CD4-positive, alpha-beta memory T cell (primary cell): ENCODE measurements at places on chromosomes 11 and 22. TPM values are rescaled to one million over a fixed set of nuclear protein-coding genes. Genes with fewer than 3 reads are reported as not detected.

- no peaks in the 10 kb centered on the region for H3K4me1 ChIP-seq
- no peak for DNase-seq
- H3K27ac ChIP-seq = no peak overlapping the region
- H3K36me3 ChIP-seq = no peaks in the 10 kb centered on the region
These were observed 36.0 kb downstream of the PHLDB1 start for GRCh38 chr11:118643142-118643994.

The HEPACAM gene
- not detected for total RNA-seq

DNA sequence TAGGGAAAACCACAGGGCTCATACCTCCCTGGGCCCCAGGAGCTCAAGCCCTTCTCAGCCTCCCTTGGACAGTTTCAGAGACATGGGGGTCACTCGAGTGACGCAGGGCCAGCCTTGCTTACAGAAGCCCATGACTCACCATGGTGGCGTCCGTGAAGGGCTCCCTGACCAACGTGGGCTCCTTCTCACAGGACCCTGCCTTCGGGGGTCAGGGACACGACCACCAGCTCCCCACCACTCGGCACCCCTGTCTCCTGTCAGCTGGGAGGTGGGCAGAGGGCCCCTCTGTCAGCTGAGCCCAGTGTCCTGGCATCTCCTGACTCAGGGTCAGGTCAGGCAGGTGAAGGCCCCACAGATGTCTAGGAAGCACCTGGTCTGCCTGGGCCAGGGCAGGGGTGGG, 126.3 kb upstream of the ANO1 start:
- no peaks in the 10 kb centered on the region for H3K36me3 ChIP-seq
- H3K27ac ChIP-seq = no peak overlapping the region
- no peak for DNase-seq
- H3K4me1 ChIP-seq = no peaks in the 10 kb centered on the region

The ANGPTL5 gene
- not detected for total RNA-seq

DNA sequence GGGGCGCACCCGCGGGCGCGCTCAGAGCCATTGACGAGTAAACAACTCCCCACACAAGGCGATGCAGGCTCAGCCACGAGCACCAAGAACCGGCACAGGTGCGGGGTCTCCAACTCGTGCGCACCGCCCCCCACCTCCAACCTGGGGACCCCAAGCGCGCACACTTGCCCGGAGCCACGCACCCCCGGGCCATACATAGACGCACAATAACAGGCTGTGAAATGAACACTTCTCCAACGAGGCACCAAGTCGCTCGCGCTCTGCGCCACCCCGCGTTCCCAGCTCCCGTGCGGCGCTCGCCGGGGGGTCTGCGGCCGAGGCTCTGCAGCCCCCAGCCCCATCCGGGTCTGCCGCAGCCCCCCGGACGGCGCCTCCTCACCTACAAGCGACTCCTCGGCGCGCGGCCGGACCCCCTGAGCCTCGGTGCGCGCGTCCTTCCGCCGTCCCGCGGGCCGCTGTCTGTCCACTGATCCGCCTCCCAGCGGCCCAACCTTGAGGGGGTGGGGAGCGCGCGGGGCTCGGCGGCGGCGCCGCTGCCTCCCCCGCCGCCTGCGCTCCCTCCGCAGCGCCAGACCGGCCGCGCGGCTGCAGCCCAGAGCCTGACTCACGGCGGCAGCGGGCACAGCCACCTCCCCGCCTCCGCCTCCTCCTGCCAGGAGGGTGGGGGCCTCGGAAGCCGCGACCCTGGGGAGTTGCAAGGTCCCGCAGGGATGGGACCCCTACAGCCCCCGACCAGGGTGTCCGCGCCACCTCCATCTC, 1.6 kb downstream of the IFITM10 start:
- H3K4me1 ChIP-seq = peaks cover 10% of the 10 kb centered on the region
- DNase-seq = no peak
- H3K4me3 ChIP-seq = no peak overlapping the region
- no peak overlapping the region for H3K27ac ChIP-seq
- H3K27me3 ChIP-seq = no peaks in the 10 kb centered on the region

DNA sequence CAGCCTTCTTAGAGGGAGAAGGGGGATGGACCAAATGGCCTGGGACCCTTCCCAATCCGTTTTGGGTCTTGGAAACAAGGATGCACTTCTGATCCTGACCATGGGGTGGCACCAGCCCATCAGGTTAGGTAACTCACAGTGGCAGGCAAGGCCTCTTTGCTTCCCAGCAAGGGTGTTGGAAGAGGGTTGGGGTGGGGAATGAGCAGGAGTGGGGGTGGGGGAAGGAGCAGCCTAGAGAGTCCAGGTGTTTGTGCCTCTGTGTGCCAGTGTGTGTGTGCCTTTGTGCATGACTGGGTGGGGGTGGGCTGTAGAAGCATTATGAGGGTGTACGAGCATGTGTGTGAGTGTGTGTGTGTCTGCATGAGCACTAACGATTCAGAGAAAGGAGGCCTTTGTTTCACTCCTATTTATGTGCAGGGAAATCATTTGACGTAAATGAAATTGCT, 213.1 kb downstream of the INSC start:
- no peak overlapping the region for H3K27ac ChIP-seq
- no peaks in the 10 kb centered on the region for H3K36me3 ChIP-seq
- no peaks in the 10 kb centered on the region for H3K4me1 ChIP-seq

The ANO5 gene
- 0.09 TPM for total RNA-seq

The UPK3A gene
- total RNA-seq = not detected

GRCh38 chr11:86386746-86387145, 12.1 kb downstream of the CCDC81 start:
- no peaks in the 10 kb centered on the region for H3K36me3 ChIP-seq
- no peak overlapping the region for H3K27ac ChIP-seq
- H3K4me1 ChIP-seq = no peaks in the 10 kb centered on the region
- DNase-seq = no peak

- H3K36me3 ChIP-seq = no peaks in the 10 kb centered on the region
- H3K27me3 ChIP-seq = no peaks in the 10 kb centered on the region
- H3K4me1 ChIP-seq = no peaks in the 10 kb centered on the region
- DNase-seq = no peak
- H3K27ac ChIP-seq = no peak overlapping the region
- H3K4me3 ChIP-seq = no peak overlapping the region
These were observed 698.5 kb downstream of the KCNA4 start for GRCh38 chr11:29318134-29318845.
